ENCODE measurements at places on chromosomes 1 and 21. TPM values are rescaled to one million over a fixed set of nuclear protein-coding genes. Genes with fewer than 3 reads are reported as not detected.

Gene SPRTN
- total RNA-seq = 22.5 TPM

Gene FNBP1L
- total RNA-seq = 39.2 TPM

Gene ADGRB2
- total RNA-seq = 0.73 TPM

Gene RPL22
- total RNA-seq = 606 TPM

Gene BMP8B
- total RNA-seq = 12.2 TPM

Gene TCP10L
- not detected for total RNA-seq

Gene SH2D5
- total RNA-seq = 10.7 TPM

Gene COL24A1
- total RNA-seq = 2.2 TPM

- no peak for DNase-seq
- no peaks in the 10 kb centered on the region for H3K36me3 ChIP-seq
- H3K4me3 ChIP-seq = no peak overlapping the region
These were observed 195.0 kb upstream of the PBX1 start for GRCh38 chr1:164363980-164364379.

- H3K27me3 ChIP-seq = no peaks in the 10 kb centered on the region
- no peak overlapping the region for H3K27ac ChIP-seq
- peaks cover 12% of the 10 kb centered on the region for H3K4me1 ChIP-seq
- DNase-seq = peak; percentile 46
- peaks cover 11% of the 10 kb centered on the region for H3K36me3 ChIP-seq
These were observed 49.6 kb downstream of the RUNX1 start for GRCh38 chr21:34999397-34999941.

DNA sequence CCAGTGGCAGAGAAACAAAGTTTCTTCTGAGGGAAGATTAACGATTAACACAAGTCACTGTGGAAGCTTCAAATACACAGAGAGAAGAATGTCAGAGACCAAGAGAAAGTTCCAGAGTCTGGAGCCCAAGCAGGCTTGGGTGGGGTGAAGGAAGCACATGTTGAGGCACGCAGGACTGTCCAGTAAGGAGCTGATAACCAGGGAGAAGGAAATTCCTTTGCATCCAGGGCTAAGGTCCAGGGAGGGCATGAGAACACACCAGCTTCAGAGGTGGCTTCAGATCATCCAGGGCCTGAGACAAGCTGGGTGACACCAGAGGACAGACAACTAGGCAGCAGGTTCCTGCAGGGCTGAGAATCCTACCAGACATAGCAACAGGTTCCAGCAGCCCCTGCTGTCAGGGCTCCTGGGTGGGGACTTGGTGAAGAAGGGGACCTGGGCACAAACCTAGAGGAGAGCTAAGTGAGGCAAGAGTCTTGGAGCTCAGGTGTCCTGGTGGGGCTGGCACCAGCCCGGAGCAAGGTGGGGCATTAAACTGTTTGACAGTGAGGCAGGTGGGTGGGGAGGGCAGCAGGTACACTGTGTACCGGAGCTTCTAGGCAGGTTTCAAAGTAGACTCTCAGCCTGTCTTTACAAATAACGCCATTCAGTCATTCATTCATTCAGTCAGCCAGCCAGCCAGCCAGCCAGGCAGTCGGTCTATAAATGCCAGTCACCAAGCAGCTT is 2.6 kb upstream of the SPRR1A start:
- no peak overlapping the region for H3K4me3 ChIP-seq
- no peak for DNase-seq
- H3K27ac ChIP-seq = no peak overlapping the region
- no peaks in the 10 kb centered on the region for H3K4me1 ChIP-seq

- H3K27me3 ChIP-seq = no peaks in the 10 kb centered on the region
- peak overlapping the region; percentile 66 for H3K4me3 ChIP-seq
- no peaks in the 10 kb centered on the region for H3K36me3 ChIP-seq
- H3K27ac ChIP-seq = peak overlapping the region; percentile 23
- H3K4me1 ChIP-seq = no peaks in the 10 kb centered on the region
- peak; percentile 45 for DNase-seq
These were observed 62.4 kb downstream of the CD247 start for GRCh38 chr1:167455786-167456446.

GRCh38 chr1:9518454-9518998 is 20.7 kb upstream of the SLC25A33 start:
- no peak for DNase-seq
- no peak overlapping the region for H3K4me3 ChIP-seq
- no peak overlapping the region for H3K27ac ChIP-seq
- no peaks in the 10 kb centered on the region for H3K36me3 ChIP-seq
- H3K27me3 ChIP-seq = 0 out of 2 replicates have a peak, but pooled peaks cover 4% of the 10 kb centered on the region
- H3K4me1 ChIP-seq = no peaks in the 10 kb centered on the region

DNA sequence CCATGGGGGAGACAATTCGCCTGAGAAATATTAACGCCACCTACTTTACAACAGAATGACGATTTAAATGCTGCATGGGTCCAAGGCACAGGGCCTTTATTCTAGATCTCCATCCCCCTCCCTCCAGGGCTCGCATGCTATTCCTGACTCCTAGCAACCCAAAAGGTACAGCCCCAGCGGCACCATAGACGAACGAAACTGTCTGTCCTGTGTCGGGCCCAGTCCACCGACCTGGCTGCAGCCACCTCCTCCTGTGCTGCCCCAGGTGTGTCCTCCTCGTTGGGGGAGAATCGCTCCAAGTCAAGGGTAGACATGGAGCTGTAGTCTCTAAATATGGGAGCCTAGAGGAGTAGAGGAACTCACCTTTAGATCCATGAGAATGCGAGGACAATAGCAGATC is 196.5 kb downstream of the TOMM20 start:
- DNase-seq = no peak
- no peaks in the 10 kb centered on the region for H3K4me1 ChIP-seq
- H3K36me3 ChIP-seq = no peaks in the 10 kb centered on the region
- no peak overlapping the region for H3K27ac ChIP-seq
- H3K4me3 ChIP-seq = no peak overlapping the region

DNA sequence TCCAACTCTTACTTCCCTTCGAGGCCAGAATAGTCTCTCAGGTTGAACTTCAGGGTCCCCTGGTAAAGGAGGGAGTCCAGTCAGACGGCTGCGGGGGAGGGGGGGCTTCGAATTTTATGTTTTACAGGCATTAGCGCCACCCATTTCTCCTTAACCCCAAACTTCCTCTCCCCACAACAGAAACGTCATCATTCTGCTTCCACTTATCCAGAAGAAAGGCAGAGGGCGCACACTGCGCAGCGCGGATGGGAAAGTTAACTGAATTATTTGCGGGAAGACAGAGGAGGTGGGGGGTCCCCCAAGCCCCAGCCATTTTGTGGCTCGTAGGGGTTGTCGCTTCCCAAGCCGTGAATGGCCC is 529 bp upstream of the PRMT2 start:
- H3K36me3 ChIP-seq = peaks cover 3% of the 10 kb centered on the region
- no peaks in the 10 kb centered on the region for H3K4me1 ChIP-seq
- H3K27me3 ChIP-seq = no peaks in the 10 kb centered on the region
- DNase-seq = peak; percentile 88
- H3K4me3 ChIP-seq = peak overlapping the region; percentile 79

DNA sequence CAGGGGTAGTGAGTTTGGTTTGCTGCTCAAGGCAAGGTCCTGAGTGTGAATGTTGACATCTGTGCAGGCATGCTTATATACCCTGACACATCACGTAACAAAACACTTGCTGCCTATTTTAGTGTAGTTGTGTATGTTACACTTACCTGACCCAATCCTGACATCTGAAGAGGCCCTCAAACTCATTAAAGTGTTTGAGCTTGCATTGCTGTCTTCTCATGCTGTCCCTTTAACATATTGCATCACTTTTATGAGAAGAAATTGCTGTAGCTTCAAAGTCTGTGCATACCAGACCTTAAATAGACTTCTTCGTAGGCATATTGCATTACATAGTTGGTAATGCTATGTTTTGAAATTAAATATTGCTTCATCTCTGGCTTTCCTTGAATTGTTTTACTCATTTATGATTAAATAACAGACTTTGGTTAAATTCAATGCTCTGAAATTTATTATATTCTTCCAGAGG is at the start of gene KRTAP19-3:
TSS of gene KRTAP19-3 (minus strand) at position 51 of the 466 bp plus-strand sequence. CDS start 56 bp downstream, outside the sequence.
- peaks cover 4% of the 10 kb centered on the region for H3K27me3 ChIP-seq
- no peak within 1 kb of the TSS for H3K27ac ChIP-seq
- DNase-seq = no peak
- no peaks in the 10 kb centered on the region for H3K4me1 ChIP-seq

DNA sequence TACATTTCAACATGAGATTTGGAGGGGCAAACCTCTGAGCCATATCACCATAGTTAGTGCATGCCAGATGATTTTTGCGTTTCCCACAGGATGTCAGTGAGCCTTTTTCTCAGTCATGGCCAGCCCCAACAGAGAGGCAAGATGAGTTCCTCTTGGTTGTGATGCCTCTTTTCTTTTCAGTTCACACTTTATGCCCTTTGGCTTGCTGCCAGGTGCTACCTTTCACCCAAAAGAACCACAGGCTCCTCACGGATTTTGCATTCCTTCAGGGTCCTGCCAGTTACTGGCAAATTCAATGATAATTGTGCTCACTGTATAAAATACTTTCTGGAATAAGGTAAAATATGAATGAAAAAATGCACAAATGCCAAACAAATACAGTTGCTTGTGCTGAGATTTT is 411.3 kb downstream of the KIF26B start:
- H3K4me1 ChIP-seq = no peaks in the 10 kb centered on the region
- no peak overlapping the region for H3K27ac ChIP-seq
- no peak overlapping the region for H3K4me3 ChIP-seq
- H3K27me3 ChIP-seq = no peaks in the 10 kb centered on the region

DNA sequence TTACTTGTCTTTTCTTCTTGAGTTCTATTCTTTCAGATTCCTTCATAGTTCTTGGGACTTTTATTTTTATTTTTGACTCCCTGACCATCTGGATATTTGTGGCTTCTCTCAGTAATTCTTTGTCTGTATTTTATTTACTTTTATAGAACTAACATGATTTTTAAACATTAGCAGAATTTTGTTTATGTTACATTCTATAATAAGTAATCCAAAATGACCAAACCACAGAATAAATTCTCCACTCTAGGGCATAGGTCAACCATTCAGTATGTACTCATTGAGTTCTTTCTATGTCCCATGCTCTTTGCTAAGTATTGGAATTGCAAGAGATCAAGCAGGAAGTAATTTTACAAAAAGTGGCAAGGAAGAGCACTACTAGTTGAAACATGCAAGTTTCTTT is 969.0 kb downstream of the TTLL7 start:
- DNase-seq = no peak
- H3K27me3 ChIP-seq = no peaks in the 10 kb centered on the region
- no peaks in the 10 kb centered on the region for H3K4me1 ChIP-seq
- H3K36me3 ChIP-seq = no peaks in the 10 kb centered on the region

GRCh38 chr1:41662765-41663437 is 178.4 kb upstream of the EDN2 start:
- H3K4me1 ChIP-seq = peaks cover 57% of the 10 kb centered on the region
- H3K4me3 ChIP-seq = peak overlapping the region; percentile 67
- H3K36me3 ChIP-seq = no peaks in the 10 kb centered on the region
- DNase-seq = peak; percentile 54

DNA sequence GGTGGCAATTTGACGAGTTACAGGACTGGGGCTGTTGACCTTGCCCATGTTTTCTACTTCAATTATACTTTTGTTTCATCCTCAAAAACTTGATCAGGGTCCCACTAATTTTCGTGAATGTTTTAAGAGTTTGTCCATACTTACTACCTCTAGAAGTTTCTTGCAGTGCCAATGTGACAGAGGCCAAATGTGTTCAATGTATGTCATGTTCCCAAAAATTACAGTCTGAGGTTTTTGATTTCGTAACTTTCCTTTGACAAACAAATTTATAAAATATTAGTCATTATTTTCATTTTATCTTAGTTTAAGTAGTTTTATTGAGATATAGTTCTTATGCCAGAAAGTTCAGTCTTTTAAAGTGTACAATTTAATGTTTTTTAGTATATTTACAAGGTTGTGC is 15.3 kb downstream of the VPS13D start:
- H3K4me3 ChIP-seq = no peak overlapping the region
- DNase-seq = no peak
- H3K36me3 ChIP-seq = peaks cover 50% of the 10 kb centered on the region
- no peak overlapping the region for H3K27ac ChIP-seq

- H3K27ac ChIP-seq = no peak overlapping the region
- no peaks in the 10 kb centered on the region for H3K27me3 ChIP-seq
- no peak overlapping the region for H3K4me3 ChIP-seq
- peaks cover 9% of the 10 kb centered on the region for H3K4me1 ChIP-seq
- no peak for DNase-seq
These were observed 14.3 kb downstream of the TSPAN2 start for GRCh38 chr1:115074839-115075534.

DNA sequence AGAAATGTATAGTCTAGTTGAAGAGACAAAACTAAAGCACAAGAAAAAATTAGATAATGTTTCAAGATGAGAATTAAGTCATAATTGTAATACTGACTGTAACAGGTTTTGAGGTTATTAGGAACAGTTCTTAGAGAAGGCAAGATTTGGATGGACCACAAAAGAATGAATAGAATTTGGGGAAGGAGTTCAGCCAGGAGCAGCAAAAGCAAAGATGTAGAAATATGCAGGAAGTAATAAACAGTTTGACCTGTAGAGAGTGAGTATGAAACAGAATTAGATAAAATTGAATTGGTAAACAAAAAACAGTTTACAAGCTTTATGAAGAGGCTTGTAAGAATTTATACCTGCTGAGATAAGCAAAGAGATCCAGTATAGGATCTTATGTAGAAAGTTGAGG is 16.3 kb downstream of the VPS45 start:
- no peak overlapping the region for H3K4me3 ChIP-seq
- H3K27ac ChIP-seq = no peak overlapping the region
- no peaks in the 10 kb centered on the region for H3K4me1 ChIP-seq
- no peaks in the 10 kb centered on the region for H3K27me3 ChIP-seq

GRCh38 chr1:40382108-40382460 is 8.6 kb downstream of the SMAP2 start:
- H3K27ac ChIP-seq = no peak overlapping the region
- no peak for DNase-seq
- no peak overlapping the region for H3K4me3 ChIP-seq
- no peaks in the 10 kb centered on the region for H3K36me3 ChIP-seq
- no peaks in the 10 kb centered on the region for H3K27me3 ChIP-seq

GRCh38 chr1:31189696-31190674 is 49.7 kb downstream of the NKAIN1 start:
- DNase-seq = no peak
- no peaks in the 10 kb centered on the region for H3K36me3 ChIP-seq
- no peak overlapping the region for H3K27ac ChIP-seq
- no peak overlapping the region for H3K4me3 ChIP-seq

DNA sequence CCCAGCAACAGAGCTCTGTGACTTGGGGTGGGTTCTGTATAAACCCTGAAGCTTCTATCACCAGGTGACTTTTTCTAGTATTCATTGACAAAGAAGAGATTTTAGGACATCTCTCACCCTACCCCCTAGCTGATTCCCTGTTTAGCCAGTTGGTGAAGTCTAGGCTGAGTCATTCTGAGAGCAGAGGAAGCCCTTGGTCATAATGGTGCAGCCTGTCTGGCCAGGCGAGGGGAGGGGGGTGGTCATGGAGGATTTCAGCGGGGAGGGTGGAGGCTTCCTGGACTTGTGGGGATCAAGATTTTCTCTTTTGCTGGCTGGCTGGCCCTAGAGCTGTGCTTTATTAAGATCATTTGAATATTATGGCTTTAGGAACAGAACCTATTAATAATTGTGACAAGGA is 262.6 kb downstream of the CAMTA1 start:
- H3K27ac ChIP-seq = no peak overlapping the region
- H3K36me3 ChIP-seq = no peaks in the 10 kb centered on the region
- H3K27me3 ChIP-seq = peaks cover 32% of the 10 kb centered on the region
- no peak overlapping the region for H3K4me3 ChIP-seq
- no peak for DNase-seq
